Left lung (tissue), 14 donors: ENCODE measurements at places on chromosomes 13 and 19.

- no peak for DNase-seq
Observed at GRCh38 chr13:66077132-66077689, 1152.9 kb downstream of the PCDH9 start.

DNA sequence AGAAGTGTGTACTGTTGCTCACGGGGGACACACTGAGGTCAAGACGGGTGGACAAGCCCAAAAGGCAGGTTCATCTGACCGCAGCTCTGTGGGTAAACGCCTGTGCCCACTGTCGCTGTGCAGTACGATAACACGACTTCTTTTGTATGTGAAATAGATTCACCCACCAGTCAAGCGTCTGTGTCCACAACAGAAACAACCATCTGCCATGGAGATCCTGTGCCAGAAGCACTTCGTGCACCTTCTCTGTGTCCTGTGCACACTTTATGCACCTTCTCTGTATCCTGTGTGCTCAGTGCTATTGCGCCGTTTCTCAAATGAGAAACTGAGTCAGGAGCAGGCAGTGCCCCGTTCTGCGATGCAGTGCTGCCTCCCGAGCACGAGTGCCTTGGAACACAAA, 138.9 kb downstream of the ATP11A start:
- no peak for DNase-seq

GRCh38 chr13:84843368-84843767, 955.9 kb downstream of the SLITRK6 start:
- DNase-seq, result no peak

- DNase-seq, result no peak
Observed at GRCh38 chr13:86684402-86684801, 885.2 kb upstream of the SLITRK6 start.

- DNase-seq, result no peak
Observed at GRCh38 chr19:55672418-55672817, 2.6 kb upstream of the EPN1 start.

GRCh38 chr13:93412676-93413075, 186.1 kb downstream of the GPC6 start:
- no peak for DNase-seq

- no peak for DNase-seq
Observed at GRCh38 chr13:41137951-41138350, 5.3 kb upstream of the KBTBD6 start.

- DNase-seq, result no peak
Observed at GRCh38 chr19:49556412-49557398, 23.7 kb downstream of the NOSIP start.

- no peak for DNase-seq
Observed at GRCh38 chr13:22837980-22838647, 342.7 kb upstream of the SGCG start.

GRCh38 chr19:8642561-8642960, 12.1 kb downstream of the NFILZ start:
- DNase-seq, result no peak

DNA sequence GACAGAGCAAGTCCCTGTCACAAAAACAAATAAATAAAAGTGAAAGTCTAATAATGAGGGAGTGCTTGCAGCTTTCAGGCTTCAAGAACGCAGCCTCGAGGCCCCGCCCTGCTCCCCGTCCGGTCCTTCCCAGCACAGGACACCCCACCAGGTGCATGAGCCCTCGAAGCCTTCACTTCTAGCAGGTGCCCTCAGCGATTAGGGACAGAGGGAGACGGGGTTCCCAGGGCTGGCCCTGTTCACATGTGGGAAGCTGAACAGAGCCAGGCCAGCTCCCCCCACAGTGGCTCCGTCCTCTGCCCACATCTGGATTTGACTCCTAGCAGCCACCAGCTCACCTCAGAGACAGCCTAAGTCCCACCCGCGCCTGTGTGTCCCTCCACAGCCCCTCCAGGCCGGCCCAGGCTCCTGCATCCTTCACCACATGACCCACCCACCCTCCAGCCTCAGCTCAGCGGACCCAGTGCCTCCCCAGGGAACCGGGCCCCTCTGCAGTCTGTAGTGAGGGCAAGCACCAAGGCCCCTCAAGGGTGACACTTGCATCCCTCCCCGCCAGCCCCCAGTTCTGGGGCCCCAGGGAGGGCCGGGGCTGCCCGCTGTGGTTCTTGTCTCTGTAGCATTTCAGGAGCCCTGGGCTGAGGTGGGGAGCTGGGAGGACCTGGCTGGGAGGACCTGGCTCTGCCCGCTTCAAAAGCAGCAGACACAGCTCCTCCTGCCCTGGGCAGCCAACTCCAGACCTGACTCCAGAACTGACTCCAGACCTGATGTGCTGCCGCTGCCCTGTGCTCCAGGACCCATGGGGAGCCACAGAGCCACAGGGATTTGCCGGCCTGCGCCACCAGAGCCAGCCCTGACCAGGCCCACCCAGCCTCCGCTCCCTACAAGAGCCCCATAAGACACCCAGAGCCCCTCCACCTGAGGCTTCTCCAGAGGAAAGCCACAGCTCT, 27.2 kb downstream of the GPX4 start:
- DNase-seq, result no peak

DNA sequence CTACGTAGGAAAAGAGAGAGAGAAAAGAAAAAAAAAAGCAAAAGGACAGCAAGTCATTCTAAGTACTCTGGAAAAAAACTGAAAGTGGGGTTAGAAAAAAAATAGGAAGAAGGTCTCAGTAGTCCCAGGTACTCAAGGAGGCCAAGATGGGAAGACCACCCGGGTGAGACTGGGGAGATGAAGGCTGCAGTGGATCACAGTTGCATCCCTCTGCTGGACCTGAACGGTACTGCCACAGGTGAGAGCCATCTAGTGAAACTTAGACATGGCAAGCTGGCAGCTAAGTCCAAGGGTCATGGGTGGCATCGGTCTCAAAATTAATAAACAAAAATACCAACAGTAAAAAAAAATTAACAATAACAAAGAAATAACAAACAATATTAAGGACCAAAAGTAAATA, 41.0 kb upstream of the ZNF91 start:
- DNase-seq, result no peak

DNA sequence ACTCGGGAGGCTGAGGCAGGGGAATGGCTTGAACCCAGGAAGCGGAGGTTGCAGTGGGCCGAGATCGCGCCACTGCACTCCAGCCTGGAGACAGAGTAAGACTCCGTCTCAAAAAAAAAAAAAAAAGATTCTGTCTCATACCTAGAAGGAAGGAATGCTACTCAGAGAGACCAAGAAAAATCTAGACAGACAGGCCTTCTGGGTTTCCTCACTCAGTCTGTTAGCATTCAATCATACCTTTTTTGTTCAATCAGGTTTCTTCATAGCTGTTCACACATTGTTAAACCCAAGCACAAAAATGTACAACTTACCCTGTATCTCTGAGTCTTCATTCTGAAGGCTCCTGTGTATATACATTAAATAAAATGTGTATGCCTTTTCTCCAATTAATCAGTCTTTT, 40.5 kb downstream of the ZNF823 start:
- no peak for DNase-seq

GRCh38 chr13:50512474-50513299, 330.8 kb downstream of the DLEU7 start:
- peak; percentile 92 for DNase-seq

DNA sequence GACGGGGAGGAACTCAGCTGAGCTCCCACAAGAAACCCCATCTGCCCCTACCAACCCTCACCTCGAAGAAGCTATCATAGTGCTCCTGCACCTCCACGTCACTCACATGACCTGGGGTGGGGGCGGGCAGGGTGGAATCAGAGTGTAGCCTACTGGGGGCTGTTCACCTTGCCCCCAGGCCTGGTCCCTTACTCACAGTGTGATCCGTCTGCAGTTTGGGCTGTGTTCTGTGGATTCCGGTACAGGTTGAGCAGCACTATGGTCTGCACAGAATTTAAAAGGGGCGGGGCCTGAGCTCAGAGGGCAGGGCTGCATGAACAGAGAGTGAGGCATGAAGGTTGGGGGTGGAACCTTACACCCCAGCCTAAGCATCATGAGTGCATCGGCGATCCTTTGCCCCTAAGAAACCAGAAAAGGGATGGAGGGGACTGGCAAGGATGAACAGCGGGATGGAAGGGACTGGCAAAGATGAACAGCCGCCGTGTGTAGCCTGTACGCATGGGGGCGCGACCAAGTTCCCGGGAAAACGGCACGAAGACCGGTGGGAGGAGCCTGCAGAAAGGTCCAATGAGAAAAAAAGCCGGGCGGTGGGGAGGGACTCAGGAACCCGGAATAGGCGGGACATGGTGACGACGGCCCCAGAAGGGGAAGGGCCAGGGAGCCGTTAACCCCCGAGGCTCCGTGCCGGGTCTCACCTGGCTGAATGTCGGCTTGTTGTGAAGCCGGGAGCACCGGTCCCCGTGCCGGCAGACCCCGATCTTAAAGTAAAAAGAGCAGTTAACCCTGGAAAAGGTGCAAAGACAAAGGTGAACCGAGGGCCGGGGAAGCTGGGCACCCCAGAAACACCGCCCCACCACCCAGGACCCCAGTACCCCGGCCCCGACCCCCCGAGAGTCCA, 539 bp downstream of the U2AF1L4 start:
- peak; percentile 96 for DNase-seq

- no peak for DNase-seq
Observed at GRCh38 chr13:63855457-63856118, 2439.9 kb upstream of the PCDH20 start.

DNA sequence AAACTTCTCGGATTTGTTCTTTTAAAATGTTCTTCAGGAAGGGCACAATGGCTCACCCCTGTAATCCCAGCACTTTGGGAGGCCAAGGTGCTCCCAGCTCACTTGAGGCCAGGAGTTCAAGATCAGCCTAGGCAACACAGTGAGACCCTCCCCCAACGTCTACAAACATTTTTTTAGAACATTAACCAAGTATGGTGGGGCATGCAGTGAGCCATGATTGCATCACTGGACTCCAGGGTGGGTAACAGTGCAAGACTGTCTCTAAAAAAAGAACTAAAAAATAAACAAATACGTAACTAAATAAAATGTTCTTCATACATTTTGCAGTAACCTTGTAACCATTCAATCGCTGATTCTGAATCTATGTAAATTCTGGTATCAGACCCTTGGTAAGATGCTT, 2.1 kb upstream of the IPO5 start:
- DNase-seq, result no peak

GRCh38 chr13:114032126-114032799, 58.4 kb upstream of the C13orf46 start:
- no peak for DNase-seq

- DNase-seq, result no peak
Observed at GRCh38 chr13:72963762-72964161, 95.0 kb upstream of the KLF5 start.

- no peak for DNase-seq
Observed at GRCh38 chr13:102550507-102550906, 46.3 kb upstream of the TPP2 start.

GRCh38 chr13:44894001-44894770, 95.1 kb downstream of the NUFIP1 start:
- no peak for DNase-seq

- DNase-seq, result peak; percentile 84
Observed at GRCh38 chr13:94825507-94825906, 113.2 kb upstream of the SOX21 start.

- DNase-seq, result no peak
Observed at GRCh38 chr13:50171590-50172282, 156.5 kb downstream of the KCNRG start.

DNA sequence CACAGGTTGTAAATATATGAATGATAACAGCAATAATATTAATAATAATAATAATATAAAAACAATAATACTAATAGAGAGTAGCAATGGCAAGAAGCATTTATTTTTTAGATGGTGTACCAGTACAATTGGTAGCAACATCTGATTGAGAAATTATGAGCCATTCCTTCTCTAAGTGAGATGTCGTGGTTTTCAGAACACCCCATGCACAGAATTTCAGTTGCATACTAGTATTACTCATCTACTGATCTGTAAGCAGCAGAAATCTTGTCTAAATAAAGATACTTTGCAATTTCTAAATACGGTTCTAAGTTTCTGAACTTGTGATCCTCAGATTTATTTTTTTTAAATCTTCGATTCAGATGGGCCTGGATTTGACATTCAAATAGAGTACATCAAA, 788.0 kb upstream of the ATXN8OS start:
- no peak for DNase-seq

GRCh38 chr13:41552031-41552430, 94.7 kb downstream of the RGCC start:
- DNase-seq, result no peak

DNA sequence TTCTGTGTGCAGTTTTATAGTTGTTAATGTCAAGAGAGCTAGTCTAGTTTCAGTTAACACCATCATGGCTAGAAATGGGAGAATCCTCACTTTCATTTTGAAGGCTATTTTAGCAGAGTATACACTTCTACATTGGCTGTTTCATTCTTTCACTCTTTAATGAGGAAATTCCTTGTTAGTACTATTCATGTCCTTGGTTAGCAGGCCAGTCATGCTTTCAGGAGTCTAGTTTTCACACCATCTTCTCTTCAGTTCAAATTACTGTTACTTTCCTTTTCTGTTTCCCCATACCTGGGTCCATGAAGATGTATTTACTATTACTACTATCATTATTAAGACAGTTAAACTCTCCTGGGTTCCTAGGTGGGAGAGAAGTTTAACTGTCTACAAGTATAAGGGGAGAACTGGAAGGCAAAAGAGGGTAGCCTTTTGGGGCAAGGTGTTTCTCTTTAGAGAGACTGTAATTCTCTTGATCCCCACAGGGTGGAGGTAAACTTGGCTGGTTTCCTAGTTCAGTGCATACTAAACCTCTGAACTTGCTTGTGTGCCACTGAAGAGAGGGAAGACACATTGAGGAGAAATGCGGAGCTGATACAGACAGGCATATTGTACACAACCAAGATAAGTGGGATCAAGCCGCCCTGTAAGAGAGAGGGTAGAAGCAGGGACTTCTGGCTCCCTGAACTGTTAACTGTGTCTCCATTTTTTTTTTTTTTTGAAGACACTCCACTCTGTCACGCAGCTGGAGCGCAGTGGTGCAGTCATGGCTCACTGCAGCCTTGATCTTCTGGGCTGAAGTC, 41.3 kb upstream of the IGFL4 start:
- DNase-seq, result peak; percentile 15

DNA sequence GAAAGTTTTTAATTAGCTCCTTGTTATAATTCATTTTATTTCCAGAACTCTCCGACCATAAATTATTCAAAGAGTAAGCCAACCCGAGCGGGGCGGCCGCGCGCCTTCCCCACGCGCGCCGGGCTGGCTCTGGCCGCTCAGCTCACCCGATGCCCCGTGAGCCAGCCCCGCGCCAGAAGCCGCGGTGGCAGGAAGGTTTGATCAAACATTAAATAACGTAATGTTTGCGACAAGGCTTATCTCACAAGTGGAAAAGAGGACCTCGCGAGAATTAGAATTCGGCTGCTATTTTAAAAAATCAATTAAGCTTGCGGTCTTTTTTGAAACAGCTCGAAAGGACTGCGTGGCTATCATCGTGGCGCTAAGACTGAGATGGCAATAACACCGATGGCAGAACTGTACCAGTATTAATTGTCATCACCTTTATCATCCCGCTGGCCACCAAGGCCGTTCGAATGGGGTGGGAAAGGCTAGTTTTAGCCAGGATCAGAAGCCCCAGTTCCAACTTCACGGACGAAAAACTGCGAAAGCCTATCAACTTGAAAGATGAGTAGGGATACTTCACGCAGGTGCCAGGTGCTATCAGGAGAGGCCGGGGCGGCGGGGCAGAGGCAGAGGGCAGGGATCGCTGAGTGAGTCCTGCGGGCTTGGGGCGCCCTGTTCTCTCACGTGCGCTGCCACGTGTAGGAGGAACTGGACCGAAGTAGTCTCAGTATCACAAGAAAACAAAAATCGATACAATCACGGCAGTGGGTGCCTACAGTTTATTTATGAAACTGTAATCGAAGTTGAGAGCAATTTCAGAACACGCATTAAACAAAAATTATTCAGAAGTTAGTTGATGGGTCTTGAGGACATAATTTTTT, 6.4 kb downstream of the POU4F1 start:
- DNase-seq, result no peak
